ENCODE measurements at places on chromosomes 13 and 19.

DNA sequence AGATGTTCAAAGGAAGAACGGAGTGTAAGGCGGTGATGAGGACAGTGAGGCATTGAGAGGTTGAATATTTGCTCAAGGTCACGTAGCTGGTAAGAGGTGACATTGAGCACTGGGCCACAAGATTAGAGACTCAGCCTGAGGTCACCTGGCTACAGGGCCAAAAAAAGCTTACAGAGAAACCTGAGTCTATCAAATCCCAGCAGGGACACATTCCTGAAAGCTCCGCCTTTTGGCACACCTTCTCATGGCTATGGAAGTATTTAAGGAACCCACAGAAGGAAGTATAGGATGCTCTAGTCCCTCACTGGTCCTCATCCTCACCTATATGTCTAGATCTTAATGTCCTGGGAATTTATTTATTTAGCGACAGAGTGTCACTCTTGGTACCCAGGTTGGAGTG is 17.4 kb downstream of the ZNF586 start:
- DNase-seq: no peak

DNA sequence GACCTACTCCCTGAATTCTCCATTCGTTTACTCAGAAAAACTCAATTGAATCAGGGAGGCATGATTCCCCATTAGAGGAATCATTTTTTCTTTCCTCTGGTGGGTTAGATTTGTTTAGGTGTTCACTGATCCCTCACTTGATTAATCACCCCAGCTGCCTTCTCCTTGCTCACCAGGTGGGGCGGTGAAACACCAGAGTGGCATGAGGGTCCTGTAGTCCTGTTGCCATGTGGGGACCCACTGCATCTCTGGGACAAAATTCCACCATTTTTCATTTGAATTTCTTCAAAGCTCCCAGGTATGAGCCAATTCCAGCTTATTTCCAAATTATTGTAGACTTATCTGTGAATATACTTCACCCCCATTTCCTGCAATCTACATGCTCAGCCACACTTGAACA is 462.7 kb upstream of the ZNF507 start:
- DNase-seq: no peak

GRCh38 chr19:41697198-41697855 is 9.3 kb upstream of the CEACAM7 start:
- no peak for DNase-seq

GRCh38 chr19:29942404-29943261 is 594 bp downstream of the URI1 start:
- DNase-seq: no peak

DNA sequence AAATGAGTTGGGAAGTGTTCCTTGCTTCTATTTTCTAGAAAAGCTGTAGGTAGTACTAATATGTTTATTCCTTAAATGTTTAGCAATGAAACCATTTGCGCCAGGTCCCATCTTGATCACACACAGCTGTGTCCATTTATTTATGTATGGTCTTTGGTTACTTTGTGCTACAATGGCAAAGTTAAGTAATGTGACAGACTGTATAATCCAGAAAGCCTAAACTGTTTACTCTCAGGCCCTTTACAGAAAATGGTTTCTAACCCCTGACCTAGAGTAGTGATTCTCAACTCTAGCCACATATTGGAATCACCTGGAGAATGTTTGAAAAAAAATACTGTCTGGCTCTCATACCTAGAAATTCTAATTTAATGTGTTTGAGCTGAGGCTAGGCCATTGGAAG is 21.3 kb downstream of the SLC46A3 start:
- no peak for DNase-seq

GRCh38 chr19:27652281-27652680 is 1560.7 kb downstream of the UQCRFS1 start:
- DNase-seq: no peak

DNA sequence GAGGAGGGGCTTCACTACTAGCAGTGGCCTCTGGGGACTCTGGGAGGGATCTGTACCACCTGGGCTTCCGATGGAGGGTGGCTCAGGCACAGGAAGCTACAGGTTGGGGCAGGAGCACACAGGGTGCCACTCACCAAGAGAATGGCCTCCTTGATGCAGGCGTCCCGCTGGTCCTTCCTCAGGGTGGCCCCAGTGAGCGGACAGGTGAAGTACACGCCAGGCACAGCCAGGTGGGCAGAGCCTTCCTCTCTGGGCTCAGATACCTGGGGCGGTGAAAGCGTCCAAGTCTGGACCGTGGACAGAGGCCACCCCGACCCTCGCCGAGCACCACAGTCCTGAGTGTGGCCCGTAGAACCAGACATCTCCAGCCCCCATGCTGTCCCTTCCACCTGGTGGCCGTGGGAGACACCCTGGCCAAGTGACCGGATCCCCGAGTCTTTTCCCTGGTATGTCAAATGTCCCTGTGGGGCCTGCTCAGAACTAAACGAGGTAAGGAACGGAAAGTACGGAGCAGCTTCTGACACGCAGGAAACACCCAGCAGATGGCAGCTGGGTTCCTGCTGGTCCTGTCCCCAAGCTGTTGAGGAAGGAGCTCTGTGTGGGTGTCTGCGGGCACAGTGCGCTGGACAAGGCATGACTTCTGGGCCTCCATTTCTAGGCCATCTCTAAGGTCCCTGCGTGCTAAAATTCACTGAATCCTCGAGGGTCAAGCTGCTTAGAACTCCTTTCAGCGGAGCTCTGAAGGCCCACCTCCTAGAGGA is 5.2 kb downstream of the UBXN6 start:
- no peak for DNase-seq

DNA sequence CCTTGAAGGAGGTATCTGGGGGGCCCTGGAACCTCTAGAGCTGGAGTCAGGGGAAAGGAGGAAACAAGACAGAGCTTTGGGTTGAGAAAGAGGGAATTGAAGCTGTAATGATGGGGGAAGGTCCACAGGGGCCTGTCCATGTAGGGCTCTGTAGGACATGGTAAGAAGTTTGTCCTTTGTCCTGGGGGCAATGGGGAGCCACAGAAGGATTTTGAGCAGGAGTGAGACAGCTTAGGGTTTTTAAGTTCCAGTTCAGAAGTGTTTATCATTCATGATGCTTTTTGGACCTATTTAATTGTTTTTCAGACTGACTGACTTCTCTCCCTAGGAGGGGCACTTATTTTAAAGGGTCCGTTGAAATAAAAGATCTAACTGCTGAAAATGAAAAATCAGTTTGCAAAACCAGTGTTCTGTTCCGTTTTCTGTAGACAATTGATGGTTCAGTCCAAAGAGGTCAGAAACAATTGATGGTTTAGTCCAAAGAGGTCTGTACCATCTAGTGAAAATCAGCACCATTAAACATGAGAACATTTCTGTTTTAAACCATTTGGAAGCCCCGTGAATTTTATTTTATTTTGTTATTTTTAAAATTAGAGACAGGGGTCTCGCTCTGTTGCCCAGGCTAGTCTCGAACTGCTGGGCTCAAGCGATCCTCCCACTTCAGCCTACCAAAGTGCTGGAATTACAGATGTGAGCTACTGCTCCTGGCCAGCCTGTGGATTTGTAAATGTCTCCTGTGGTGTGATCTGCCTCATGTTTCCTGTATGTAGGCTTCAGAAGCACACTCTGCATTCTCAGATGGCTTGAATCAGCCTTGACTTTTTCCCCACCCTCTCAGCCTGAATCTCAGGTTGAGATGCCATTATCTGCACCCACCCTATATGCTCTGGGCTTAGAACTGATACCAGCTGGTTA is 8.4 kb downstream of the PLD3 start:
- no peak for DNase-seq

- DNase-seq: peak; percentile 31
Observed at GRCh38 chr19:36128392-36128736, 11.5 kb upstream of the CAPNS1 start.

DNA sequence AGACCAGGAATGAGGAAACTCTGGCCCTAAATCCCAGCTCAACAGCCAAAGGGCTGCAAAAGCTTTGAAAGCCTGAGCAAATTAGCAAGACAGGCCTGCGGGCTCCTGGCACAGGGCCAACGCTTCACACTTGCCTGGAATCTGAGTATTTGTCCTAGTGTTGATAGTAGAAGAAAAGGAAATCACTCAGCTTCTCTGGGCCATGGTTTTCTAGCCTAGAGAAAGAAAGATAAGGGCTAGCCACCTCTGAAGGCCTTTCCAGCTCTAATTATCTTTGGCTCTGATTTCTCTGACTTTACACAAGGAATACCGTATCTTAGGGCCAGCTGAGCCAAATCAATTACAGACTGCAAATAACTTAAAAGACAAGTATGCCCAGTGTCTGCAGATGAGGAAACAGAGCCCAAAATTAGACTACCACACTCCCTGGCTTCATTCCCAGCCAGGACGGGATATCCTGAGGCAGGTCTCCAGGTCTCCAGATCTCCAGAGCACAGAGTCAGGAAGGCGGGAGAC is 69.6 kb downstream of the STK24 start:
- DNase-seq: peak; percentile 9

DNA sequence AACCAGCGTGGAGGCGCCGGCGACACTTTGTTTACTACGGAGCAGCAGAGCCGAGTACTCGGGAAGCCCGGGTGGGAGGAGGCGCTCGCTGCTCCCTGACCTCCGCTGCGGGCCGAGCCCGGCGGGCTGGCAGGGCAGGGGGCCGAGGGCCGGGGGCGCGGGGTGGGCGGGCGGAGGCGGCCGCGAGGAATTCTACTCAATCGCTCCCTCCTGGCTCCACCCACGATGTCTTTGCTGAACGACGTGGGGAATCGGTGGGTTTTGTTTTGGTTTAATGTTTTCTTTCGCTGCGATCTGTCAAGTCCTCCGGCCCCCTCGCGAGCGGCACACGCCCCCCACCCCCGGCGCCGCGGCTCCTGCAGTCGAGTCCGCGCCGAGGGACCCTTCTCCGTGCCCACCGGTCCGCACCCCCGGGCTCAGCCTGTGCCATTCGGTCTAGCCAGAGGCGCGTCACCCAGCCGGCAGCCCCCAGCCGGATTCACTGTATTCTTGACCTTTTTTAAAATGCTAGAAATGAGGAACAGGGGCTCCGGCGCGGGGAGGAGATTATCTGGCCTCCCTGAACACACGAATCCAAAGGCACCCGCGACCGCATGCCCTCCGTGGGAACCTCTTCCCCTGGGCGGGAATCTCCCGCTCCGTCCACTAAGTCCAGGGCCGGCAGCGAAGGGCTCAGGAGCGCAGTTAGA is 636 bp upstream of the FOXO1 start:
- DNase-seq: no peak
